Spleen (tissue), 13 donors: ENCODE measurements at places on chromosomes 2 and 18. TPM values are rescaled to one million over a fixed set of nuclear protein-coding genes. Genes with fewer than 3 reads are reported as not detected.

AQP12B gene
- not detected for total RNA-seq

MEP1B gene
- not detected for total RNA-seq

NETO1 gene
- 13.4 TPM for total RNA-seq

CABLES1 gene
- 4.2 TPM for total RNA-seq

KCNG3 gene
- not detected for total RNA-seq

ACVR1C gene
- 0.36 TPM for total RNA-seq

ALPI gene
- total RNA-seq = not detected

PRSS56 gene
- total RNA-seq = not detected

TRIM43 gene
- not detected for total RNA-seq

SUCLG1 gene
- total RNA-seq = 39.2 TPM

- no peak for DNase-seq
These were observed 108.6 kb downstream of the NXPH2 start for GRCh38 chr2:138671566-138671965.

GRCh38 chr2:10654069-10654468 is 35.7 kb downstream of the NOL10 start:
- no peak for DNase-seq

- DNase-seq = no peak
These were observed 155.3 kb downstream of the GFPT1 start for GRCh38 chr2:69231612-69232277.

DNA sequence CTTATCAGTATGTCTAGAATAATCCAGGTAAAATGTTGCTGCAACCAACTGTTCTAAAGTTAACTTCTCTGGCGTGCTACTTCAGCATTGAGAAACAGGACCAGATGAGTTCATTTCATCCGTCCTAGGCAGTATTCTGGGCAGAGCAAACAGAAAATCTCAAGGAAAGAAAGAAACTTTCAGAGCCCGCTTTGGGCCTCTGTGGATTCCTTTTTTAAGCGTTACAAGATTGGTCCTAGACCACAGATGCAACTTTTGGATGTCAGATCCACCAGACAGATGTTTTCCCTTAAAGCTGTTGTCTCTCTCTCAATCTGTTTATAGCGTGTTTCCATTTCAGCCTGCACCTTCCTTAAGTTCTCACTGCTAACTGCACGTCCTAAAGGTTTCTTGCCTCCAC is 75.0 kb downstream of the BCL2 start:
- no peak for DNase-seq

- no peak for DNase-seq
These were observed 84.4 kb downstream of the KCNS3 start for GRCh38 chr2:17962876-17963275.

- DNase-seq = no peak
These were observed 99.4 kb upstream of the IL1R2 start for GRCh38 chr2:101892377-101892776.

GRCh38 chr2:62180975-62181374 is 14.9 kb upstream of the B3GNT2 start:
- DNase-seq = peak; percentile 9

DNA sequence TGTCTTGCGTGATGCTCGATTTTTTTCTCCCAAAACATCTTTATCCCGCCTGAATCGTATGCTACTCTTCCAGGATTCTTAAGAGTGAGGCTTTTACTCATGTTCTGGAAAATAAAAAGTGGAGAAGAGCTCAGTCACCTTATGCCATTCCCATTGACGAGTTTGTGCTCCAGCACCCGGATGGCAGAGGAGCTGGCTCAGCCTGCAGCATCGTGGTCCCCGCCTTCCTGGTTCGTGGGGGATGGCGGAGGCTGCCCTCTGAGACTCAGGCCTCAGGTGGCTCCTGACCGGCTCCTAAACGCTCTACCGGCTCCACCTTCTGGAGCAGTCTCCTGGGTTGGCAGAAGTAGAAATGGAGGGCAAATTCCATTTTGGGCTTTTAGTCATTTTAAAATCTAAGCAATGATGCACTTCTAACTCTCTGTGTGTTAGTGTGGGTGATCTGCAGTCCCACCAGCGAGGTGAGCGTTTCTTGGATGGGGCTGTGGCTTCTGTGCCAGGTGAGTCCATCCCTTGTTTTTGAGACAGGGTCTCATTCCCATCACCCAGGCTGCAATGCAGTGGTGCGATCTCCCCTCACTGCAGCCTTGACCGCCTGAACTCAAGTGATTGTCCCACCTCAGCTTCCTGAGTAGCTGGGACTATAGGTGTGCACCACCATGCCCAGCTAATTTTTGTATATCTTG is 27.8 kb downstream of the RTP5 start:
- DNase-seq = peak; percentile 49

GRCh38 chr2:3279236-3279960 is 98.2 kb downstream of the EIPR1 start:
- DNase-seq = peak; percentile 43

DNA sequence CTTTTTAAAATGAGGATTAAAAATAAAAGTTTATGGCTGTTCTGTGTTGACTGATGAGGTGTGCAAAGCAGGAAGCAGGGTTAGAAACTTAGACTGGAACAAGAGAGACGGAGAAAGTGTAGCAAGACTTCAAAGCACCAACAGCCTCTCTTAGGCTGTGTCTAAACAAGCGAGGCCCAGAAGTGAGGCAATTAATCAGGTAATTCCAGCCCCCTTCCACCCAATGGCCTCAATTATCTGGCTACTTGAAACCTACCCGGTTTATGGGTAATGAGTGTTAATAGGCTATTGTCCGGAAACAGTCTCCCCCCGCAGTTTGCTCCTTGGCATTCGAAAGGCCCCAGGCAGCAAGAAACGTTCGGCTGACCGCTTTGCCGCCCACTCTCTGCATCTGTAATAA is 171.7 kb upstream of the MYCN start:
- DNase-seq = no peak

DNA sequence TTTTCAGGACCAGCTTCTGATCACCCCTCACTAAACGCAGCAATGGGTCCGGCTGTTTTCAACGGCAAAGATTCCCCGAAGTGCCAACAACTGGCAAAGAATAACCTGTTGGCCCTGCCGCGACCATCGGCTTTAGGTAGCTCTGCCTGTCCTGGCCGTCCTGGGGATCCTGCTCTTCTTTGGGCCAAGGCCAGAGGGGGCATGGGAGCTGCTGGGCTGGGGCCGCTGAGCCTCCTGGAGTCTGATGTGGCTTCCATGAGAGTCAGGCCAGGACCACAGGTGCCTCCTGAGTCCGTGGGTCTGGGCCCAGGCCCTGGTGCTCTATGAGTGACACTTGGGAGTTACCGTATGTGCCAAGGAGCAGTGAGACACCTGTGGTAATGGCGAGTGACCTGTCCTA is 46.9 kb downstream of the GREB1 start:
- no peak for DNase-seq

DNA sequence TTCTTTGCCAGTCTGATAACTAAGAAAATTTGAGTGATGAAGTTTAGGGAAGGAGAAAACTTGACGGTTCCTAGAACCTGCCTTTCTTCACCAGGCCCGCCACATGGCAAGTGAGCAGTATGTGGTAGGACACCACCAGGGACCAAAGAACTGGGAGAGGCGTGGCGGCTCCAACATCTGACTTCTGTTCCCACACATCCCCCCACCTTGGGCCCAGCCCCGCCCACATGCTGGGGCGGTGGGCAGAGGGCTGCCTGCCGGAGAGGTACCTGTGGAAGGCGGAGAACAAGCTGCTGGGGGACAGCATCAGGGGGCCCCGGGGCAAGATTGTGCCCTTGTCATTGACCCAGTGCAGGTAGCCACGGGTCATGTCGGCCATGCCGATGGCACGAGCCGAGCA is 75.0 kb downstream of the EMILIN2 start:
- DNase-seq = no peak

DNA sequence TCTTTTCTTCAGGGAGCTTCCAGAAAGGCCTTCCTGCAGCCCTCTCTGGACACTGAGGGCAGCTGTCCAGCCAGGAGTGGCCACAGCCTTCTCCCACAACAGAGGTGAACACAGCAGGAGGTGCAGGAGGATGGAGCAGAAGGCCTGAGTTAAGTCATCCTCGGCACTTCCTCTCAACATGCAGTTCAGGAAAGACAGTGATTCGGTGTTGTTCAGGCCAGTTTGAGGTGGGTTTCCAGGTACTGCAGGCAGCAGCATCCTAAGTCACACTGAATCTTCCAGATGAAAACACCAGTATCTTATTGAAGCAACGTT is 225.3 kb upstream of the PXDN start:
- no peak for DNase-seq

DNA sequence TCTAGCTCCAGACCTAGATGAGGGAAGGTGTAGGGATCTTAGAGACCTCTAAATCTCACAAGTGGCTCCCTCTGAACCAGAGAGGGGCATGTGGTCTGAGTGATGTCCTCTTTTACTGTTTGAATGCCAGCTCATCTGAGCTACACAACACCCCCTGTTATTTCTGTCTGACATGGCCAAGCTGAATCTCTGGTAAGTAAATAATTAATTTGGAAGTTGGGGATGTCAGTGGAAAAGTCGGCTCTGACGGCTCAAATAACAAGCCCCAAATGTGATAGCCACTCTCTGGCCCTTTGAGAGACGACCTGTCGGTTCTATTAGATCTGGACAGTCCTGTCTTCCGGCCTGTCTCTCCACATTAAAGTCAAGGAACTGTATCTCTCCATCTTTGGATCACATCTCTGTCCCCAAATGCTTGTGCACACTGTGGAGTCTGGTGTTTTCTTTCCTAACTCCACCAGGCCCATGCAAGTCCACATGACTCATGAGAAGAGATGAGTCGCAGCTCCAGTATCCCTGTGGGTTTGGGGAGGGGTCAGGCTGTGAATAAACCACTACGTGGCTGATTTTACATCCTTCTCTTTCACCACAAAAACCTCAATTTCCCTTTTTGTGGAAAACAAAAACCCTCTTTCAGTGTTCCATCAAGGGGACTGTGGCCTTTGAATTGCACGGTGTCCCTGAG is 52.5 kb downstream of the SETBP1 start:
- DNase-seq = no peak

DNA sequence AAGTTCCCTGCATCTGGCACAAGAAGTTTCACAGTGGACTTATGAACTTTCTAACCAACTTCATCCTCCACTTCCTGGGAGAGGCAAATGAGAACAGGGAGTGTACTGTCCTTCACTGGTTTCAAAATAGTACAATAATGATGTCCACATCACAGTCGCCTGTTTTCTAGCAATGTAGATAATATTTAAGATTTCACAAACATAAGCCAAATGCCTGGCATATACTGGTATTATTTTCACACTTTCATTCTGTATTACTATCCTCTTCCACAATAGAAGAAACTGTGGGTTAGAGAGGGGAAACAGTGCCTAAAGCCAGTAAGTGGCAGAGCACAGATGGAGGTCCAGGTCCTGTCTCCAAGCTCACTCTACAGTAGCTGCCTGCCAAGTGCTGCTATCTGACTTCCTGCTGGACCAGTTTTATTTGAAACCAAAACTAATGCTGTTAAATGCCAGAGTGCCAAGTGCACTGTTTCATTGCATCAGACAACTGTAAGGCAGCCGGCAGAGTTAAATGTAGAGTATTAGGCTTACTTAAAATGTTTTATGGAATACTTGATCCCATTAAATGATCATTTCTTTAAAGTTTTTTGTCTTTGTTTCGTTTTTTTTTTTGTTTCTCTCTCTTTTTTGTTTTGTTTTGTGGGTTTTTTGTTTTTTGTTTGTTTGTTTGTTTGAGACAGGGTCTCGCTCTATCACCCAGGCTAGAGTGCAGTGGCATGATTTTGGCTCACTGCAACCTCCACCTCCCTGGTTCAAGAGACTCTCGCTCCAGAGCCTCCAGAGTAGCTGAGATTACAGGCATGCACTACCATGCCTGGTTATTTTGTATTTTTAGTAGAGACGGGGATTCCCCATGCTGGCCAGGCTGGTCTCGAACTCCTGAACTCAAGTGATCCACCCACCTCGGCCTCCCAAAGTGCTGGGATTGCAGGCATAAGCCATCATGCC is 15.1 kb downstream of the COBLL1 start:
- DNase-seq = no peak

- DNase-seq = no peak
These were observed 167.7 kb downstream of the PLCL1 start for GRCh38 chr2:197972061-197972460.

- DNase-seq = no peak
These were observed 34.9 kb downstream of the RAB10 start for GRCh38 chr2:26068602-26069298.

DNA sequence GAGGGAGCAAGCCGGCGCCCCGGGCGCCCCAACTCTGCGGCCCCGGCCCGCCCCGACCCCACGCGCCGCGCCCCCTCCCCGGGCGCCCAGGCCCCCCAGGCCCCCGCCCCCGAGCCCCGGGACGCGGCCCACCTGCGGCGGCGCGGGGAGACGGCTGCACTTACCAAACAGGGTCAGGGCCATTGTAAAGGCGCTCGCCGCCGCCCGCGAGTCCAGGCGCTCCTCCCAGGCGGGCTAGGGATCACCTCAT is 526 bp downstream of the CHN1 start:
- no peak for DNase-seq

DNA sequence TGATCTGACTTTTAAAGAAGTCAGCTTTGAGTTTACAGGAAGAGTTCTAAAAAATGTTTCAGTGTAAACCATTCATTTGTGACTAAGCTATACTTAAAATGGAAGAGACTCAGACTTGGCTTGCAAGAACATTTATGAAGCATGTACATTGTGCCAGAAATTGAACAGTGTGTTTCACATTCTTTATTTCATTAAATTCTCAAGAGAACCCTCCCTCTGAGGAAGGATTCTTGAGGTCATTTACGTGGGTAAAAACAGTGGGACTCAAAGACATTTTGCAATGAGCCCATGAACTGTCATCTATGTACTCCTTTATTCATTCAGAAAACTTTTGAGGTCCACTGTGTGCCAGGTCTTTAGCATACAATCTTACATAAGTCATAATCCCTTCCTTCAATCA is 143.6 kb upstream of the ZNF521 start:
- no peak for DNase-seq

DNA sequence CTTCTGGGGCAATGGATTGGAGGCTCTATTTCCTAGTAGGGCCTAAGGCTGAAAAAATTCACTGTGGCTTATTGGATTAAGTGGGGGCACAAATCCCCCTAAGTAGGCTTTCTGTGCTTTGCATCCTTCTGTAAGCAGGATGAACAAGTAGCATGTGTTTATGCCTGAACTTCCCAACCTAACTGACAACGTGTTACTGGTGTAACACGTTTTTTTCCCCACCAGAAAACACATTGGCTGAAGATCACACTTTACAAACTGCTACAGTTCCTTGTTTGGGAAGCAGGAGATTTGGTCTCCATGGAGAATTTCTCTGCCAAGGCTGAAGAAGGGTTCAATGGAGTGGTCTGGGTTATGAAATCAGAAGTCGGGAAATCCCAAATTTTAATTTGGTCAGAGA is 7.2 kb upstream of the ITGA6 start:
- DNase-seq = no peak

- DNase-seq = no peak
These were observed 43.3 kb downstream of the OSBPL6 start for GRCh38 chr2:178237488-178238153.

GRCh38 chr2:150473767-150474166 is 13.7 kb downstream of the RND3 start:
- DNase-seq = no peak

DNA sequence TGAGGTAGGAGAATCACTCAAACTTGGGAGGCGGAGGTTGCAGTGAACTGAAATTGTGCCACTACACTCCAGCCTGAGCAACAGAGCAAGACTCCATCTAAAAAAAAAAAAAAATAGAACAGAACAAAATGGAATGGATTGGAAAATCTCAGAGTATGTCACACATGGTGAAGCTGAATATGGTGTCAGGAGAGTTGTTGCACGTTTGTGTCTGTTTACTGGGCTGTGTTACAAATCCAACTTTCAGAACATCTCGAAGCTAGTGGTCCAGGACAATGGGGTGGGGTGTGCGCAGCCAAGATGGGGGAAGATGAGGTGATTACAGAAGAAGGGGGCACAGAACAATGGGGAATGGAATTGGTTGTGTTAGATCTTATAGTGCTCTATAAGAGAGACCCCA is 17.6 kb downstream of the SAG start:
- peak; percentile 18 for DNase-seq
